Stimulated activated CD8-positive, alpha-beta memory T cell treated with anti-CD3 and anti-CD28 coated beads, Interleukin-7, amount 100 ng/mL, for 1 hour (primary cell): ENCODE measurements at places on chromosomes 2 and 18.

DNA sequence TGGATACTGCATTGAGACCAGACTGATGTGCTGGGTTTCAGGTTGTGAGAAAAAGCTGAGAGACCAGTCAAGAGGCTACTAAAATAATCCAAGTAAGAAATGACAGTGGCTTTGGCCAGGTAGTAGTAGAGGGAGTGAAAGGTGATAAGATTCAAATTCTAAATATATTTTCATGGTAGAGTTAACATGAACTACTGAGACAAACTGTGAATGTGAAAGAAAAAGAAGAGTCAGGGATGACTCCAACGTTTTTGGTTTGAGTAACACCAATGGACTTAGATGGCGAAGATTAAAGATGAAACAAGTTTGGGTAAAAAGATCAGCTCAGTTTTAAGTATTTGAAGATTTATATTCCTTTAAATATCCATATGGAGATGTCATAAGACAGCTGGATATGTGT is 209.4 kb downstream of the ZEB2 start:
- no peak for DNase-seq

DNA sequence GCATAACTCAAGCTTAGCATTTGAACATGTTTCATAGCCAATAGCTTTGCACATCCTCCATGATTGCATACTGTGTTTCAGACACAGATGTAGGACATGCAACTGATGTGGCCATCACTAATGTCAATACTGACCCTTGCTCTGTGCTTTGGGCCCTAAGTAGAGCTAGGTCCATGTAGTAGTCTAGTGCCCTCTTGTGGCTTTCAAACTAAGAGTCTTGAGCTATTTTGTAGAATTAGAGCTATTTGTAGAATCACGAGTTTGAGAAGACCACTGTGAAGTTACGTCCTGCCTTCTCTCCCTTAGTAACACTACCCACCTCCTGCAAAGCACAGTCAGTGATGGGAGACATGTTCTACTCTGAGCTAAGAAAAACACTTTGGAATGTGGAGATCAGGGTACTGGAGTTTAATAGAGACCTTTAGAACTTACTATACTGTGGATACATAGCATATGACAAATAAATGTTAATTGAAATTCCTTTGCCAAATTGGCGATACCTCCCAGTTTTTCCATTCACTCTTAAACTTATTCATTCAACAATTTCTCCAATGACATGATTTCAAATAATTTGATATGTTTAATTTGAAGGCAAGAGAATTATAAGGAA is 306.5 kb upstream of the TNP1 start:
- no peak for DNase-seq

GRCh38 chr2:235689427-235689853 is 195.6 kb downstream of the AGAP1 start:
- DNase-seq: no peak

DNA sequence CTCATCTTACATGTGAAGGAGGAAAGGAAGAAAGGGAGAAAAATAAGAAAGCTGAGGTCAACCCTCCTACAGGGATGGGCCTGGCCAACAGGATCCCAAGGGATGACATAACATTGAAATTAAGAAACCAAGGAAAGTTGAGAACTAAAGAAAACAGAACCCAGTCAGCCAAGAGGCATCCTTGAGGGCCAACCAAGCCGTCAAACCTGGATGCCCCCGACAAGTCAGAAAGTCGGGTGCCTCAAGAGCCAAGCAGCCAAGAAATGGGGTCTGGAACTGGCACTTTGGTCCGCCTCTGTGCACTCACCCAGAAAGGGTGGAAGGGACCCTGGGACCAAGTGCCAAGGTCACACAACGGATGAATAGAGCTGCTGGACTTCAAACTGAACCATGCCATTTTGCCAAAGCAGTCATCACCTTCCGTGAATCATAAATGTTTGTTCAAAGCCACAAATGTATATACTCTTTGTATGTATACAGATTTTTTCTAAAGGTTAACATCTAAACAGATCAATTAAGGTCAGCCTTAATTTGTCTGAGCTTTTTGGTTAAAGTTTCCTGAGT is 27.0 kb upstream of the PTPN4 start:
- no peak for DNase-seq

GRCh38 chr2:191255756-191256312 is 10.6 kb downstream of the MYO1B start:
- DNase-seq: no peak

- no peak for DNase-seq
Observed at GRCh38 chr18:805008-805754, 6.9 kb downstream of the YES1 start.
